Stimulated activated memory B cell treated with anti-CD40 and anti-IgM and Interleukin-4, amounts not matched to agents 10 μg/mL and 1 μg/mL and 100 μg/mL, for 72 hours (primary cell): ENCODE measurements at places on chromosomes 7 and 10.

DNA sequence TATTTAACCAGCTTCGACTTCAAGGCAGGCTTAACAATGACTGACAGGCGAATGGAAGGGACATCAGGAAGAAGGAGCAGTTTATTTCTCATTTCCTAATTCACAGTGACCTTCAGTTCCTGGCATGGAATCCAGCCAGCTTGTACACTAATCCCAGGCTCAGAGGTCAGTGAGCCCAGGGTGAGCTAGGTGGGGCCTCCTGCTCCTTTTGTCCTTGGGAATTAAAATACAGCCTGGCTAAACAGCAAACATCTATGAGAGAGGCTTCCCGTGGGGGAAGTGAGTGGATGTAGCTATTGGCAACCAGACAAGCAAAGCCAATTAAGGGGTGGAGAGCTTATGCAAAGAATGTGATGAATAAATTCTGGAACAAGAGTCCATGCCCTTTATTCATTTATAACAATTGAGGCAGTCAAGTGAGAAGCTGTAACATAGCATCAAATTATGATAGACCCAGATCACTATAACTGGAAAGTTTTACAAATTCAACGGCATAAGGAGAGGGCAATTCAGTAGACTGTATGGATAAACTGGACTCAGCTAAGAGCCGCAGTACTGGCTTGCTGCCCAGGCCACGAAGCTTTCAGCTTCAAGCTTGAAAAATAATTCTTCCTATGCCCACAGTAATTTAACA is 57.1 kb downstream of the STK17A start:
- no peak for ATAC-seq
- no peak overlapping the region for H3K4me3 ChIP-seq
- H3K27me3 ChIP-seq = no peaks in the 10 kb centered on the region
- peaks cover 81% of the 10 kb centered on the region for H3K36me3 ChIP-seq
- peaks cover 63% of the 10 kb centered on the region for H3K4me1 ChIP-seq
- peak overlapping the region; percentile 49 for H3K27ac ChIP-seq

GRCh38 chr10:93087846-93088245 is 14.2 kb downstream of the CYP26A1 start:
- no peak overlapping the region for H3K27ac ChIP-seq
- H3K36me3 ChIP-seq = no peaks in the 10 kb centered on the region
- peaks cover 7% of the 10 kb centered on the region for H3K4me1 ChIP-seq

DNA sequence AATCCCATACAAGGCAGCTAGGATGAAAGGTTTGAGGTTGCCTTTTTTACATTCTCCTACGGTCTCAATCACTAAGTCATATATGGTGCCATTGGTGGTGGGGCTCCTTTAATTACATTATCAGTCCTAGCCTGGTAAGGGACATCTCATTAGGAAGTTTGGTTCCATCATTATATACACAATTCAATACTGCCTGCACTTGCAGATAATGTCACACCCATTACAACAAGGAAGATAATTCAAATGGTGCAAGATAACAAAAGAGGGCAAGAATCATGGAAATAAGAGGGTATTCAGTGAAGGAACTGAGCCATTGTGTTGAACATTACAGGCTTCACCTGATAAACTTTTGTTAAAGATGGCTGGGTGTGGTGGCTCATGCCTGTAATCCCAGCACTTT is 1.7 kb upstream of the TMEM248 start:
- H3K4me1 ChIP-seq = peaks cover 28% of the 10 kb centered on the region
- no peak overlapping the region for H3K27ac ChIP-seq
- no peak overlapping the region for H3K4me3 ChIP-seq
- H3K36me3 ChIP-seq = no peaks in the 10 kb centered on the region
- no peak for ATAC-seq

DNA sequence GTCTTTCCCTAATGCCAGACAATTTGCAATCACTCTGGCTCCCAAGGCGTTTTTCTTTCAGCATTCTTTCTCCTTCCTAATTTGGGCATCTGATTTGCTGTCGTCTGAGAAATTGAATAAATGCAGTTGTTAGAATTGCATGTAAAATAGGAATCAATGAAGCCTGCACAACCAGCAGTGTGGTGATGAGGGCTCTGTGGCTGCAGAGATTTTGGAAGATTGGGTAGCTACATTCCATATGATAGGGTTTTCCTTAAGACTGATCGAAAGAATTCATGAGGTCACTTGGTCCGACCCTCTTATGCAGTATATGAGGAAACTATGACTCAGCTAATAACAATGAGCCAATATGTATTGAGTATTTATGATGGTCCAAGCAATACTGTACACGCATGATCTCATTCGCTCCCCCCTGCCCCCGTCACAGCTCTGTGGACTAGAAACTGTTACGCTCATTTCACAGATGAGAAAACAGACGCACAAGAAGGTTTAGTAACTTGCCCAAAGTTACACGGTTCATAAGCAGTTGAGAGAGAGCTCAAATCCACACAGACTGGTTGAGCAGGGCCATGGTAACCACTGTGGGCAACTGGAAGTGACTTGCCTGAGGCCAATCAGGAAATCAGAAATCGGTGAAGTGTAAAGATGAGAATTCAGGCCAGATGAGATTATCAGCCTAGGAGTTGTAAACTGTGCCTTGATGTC is 527.2 kb downstream of the GATA3 start:
- H3K36me3 ChIP-seq = no peaks in the 10 kb centered on the region
- no peak for ATAC-seq
- no peaks in the 10 kb centered on the region for H3K27me3 ChIP-seq
- no peak overlapping the region for H3K27ac ChIP-seq
- H3K4me1 ChIP-seq = no peaks in the 10 kb centered on the region

DNA sequence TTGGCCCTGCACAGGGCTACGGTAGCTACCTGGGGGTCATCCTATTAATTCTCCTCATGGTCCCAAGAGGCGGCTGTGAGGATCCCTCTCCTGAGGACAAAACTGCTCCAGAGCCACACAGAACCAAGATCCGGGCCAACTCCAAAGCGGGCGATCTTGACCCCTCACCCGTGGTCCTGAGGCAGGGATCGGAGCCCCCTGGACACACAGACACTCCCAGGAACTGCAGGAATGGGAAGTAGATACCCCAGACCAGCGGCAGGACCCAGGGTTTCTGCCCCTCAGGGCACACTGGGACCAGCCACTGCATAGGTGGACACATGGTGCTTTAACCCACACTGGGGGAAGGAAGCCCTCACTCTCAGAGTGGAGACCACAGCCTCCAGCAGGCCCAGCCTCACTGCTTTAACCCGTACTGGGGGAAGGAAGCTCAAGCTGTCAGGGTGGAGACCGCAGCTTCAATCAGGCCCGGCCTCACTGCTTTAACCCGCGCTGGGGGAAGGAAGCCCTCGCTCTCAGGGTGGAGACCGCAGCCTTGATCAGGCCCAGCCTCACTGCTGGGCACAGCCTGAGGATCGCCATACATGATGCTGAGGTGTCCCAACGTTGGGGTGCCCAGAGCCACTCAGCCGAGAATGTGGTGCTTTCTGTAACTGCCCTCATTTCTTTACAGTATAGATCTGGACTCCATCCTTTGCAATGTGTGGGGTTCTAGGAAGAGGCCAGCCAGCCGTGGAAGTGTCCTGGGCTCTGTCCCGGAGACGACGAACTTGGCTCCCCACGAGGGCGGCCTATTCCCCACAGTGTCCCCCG is 60.1 kb downstream of the DIP2C start:
- no peak overlapping the region for H3K27ac ChIP-seq
- H3K4me3 ChIP-seq = no peak overlapping the region
- no peaks in the 10 kb centered on the region for H3K4me1 ChIP-seq
- peaks cover 68% of the 10 kb centered on the region for H3K27me3 ChIP-seq
- no peak for ATAC-seq
- H3K36me3 ChIP-seq = no peaks in the 10 kb centered on the region

DNA sequence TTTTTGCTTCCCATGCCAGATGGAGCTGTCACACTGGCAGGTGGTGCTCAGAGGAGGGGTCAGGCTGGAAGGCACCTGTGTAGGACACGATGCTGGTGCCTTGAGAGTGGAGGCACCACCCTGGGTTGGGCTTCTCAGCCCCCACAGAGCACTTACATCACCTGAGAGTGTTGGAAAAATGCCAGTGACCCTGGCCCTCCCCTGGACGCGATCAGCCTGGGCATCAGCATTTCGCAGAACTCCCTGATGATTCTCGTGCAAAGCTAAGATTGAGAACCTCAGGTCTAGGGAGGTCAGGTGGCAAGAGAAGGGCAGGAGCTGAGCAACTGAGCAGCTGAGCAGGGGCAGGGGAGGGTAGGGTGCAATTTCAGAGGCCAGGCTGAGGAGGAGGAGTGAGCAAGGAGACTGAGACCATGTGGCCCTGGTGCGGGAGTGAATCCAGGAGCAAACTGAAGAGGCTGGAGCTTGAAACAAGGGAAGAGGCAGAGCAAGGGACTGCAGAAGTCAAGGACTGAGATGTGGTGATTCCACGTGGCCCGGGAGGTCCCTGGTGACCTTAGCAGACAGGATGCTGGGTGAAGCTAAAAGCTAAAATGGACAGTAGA is 24.7 kb upstream of the GRID1 start:
- peaks cover 21% of the 10 kb centered on the region for H3K4me1 ChIP-seq
- peaks cover 60% of the 10 kb centered on the region for H3K27me3 ChIP-seq
- peak overlapping the region; percentile 4 for H3K27ac ChIP-seq
- no peak for ATAC-seq
- no peak overlapping the region for H3K4me3 ChIP-seq

GRCh38 chr10:45427970-45428366 is 54.0 kb downstream of the ALOX5 start:
- peaks cover 43% of the 10 kb centered on the region for H3K4me1 ChIP-seq
- H3K36me3 ChIP-seq = peaks cover 66% of the 10 kb centered on the region
- no peak for ATAC-seq
- no peak overlapping the region for H3K4me3 ChIP-seq

- no peak for ATAC-seq
- peaks cover 19% of the 10 kb centered on the region for H3K4me1 ChIP-seq
- no peak overlapping the region for H3K27ac ChIP-seq
- H3K27me3 ChIP-seq = no peaks in the 10 kb centered on the region
- H3K36me3 ChIP-seq = no peaks in the 10 kb centered on the region
These were observed 27.1 kb downstream of the AKR1B1 start for GRCh38 chr7:134431815-134432214.

DNA sequence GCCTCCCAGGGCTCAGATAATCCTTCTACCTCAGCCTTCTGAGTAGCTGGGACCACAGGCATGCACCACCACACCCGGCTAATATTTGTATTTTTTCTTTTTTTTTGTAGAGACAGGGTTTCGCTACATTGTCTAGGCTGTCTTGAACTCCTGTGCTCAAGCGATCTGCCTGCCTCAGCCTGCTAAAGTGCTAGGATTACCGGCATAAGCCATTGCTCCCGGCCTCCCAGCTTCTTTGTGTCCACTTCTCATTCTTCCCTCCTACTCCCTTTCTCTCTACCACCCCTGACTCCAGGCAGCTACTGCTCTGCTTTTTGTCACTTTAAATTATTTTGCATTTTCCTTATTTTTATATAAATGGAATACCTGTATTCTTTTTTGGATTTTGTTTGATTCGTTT is 83.4 kb downstream of the PALS2 start:
- H3K27me3 ChIP-seq = no peaks in the 10 kb centered on the region
- peaks cover 25% of the 10 kb centered on the region for H3K36me3 ChIP-seq
- H3K27ac ChIP-seq = no peak overlapping the region
- peaks cover 22% of the 10 kb centered on the region for H3K4me1 ChIP-seq
- H3K4me3 ChIP-seq = no peak overlapping the region
- ATAC-seq = no peak

GRCh38 chr7:19558527-19558926 is 150.3 kb downstream of the POLR1F start:
- H3K4me1 ChIP-seq = no peaks in the 10 kb centered on the region
- ATAC-seq = no peak
- no peak overlapping the region for H3K27ac ChIP-seq
- no peaks in the 10 kb centered on the region for H3K36me3 ChIP-seq
- no peaks in the 10 kb centered on the region for H3K27me3 ChIP-seq
- H3K4me3 ChIP-seq = no peak overlapping the region

- peaks cover 18% of the 10 kb centered on the region for H3K4me1 ChIP-seq
- no peaks in the 10 kb centered on the region for H3K36me3 ChIP-seq
- H3K27me3 ChIP-seq = peaks cover 47% of the 10 kb centered on the region
- no peak overlapping the region for H3K4me3 ChIP-seq
- H3K27ac ChIP-seq = no peak overlapping the region
These were observed 15.4 kb downstream of the COL13A1 start for GRCh38 chr10:69817078-69817581.

GRCh38 chr7:32255036-32255435 is 184.8 kb upstream of the PDE1C start:
- H3K27me3 ChIP-seq = peaks cover 15% of the 10 kb centered on the region
- no peaks in the 10 kb centered on the region for H3K36me3 ChIP-seq
- no peak overlapping the region for H3K4me3 ChIP-seq
- no peak overlapping the region for H3K27ac ChIP-seq
- ATAC-seq = no peak

DNA sequence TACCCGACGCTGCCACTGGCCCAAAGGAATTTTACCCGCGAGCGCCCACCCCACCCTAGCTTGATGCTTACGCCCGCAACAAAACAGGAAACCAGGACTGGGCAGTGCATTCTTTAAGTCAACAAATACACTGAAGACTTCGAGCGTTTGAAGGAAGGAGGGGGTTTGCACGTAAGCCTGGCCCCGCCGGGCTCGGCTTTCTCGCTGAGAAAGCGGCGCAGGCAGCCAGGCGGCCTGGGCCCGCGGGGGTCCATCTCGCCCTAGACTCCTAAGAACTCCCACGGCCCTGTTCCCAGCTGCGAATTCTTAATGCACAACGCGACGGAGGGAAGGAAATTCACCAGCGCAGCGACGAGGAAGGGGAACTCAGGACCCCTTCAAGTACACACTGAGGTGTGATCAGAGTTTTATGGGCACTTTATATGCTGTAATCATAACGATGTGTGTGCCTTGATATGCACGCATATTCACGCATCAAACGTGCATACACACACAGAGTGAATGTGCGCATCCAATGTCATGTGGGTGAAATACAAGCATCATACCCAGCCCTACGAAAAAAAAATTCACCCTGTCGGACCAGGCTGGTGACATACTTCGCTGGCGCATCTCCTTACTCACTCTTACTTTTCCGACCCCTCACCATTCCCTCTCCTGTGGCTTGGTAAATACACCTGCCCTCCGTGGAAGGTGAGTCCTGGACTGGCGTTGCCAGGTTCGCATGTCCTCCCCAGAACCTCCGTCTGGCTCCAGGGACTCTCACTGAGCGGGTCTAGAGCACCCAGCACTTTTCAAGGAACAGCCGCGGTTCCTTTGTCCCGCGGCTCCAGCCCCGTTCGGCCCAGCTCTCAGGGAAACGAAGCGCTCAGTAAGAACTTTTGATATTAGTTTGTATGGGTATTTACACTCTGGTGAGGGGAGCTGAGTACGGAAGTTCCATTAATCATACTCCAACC is 5.7 kb upstream of the HOXA13 start:
- H3K4me1 ChIP-seq = peaks cover 32% of the 10 kb centered on the region
- no peak for ATAC-seq
- H3K36me3 ChIP-seq = no peaks in the 10 kb centered on the region
- no peak overlapping the region for H3K27ac ChIP-seq
- no peak overlapping the region for H3K4me3 ChIP-seq
- peaks cover 100% of the 10 kb centered on the region for H3K27me3 ChIP-seq

- no peak for ATAC-seq
- peaks cover 14% of the 10 kb centered on the region for H3K27me3 ChIP-seq
- no peaks in the 10 kb centered on the region for H3K36me3 ChIP-seq
- H3K27ac ChIP-seq = no peak overlapping the region
- H3K4me1 ChIP-seq = no peaks in the 10 kb centered on the region
- no peak overlapping the region for H3K4me3 ChIP-seq
These were observed 7.1 kb upstream of the ZNF212 start for GRCh38 chr7:149232362-149232761.
